Immature natural killer cell (primary cell): ENCODE measurements at places on chromosomes 2 and 18. TPM values are rescaled to one million over a fixed set of nuclear protein-coding genes. Genes with fewer than 3 reads are reported as not detected.

DNA sequence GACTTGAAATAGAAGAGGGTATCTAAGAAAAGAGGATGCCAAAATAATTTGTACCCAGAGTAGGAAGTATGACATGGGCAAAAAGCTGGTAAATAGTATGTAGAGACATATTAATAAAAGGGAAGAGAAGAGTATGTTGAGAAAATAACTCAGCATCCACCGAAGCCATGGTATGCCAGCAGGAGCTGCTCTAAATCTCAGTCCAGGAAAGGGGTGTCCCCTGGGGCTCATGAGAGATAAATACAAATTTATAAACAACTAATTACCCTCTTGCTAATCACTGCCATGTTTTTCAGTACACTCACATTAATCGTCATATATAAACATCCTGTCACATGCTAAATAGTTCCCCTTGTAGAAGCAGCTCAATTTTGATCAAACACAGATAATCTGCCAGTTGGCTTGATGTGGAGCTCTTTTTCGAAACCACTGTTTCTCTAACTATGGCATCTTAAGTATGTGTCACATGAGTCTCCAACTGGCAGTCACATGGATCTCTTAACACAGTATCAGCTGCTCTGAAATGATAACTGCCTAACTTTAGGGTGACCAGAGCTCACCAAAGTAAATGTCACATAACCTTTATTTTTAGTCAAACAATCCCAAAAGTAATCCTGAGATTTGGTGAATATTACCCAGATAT, 31.9 kb downstream of the EXOC6B start:
- no peak overlapping the region for H3K4me3 ChIP-seq
- no peaks in the 10 kb centered on the region for H3K36me3 ChIP-seq
- no peaks in the 10 kb centered on the region for H3K27me3 ChIP-seq

- H3K4me3 ChIP-seq: no peak overlapping the region
- no peaks in the 10 kb centered on the region for H3K36me3 ChIP-seq
- DNase-seq: no peak
- H3K4me1 ChIP-seq: peaks cover 5% of the 10 kb centered on the region
- no peak overlapping the region for H3K27ac ChIP-seq
Measured at GRCh38 chr2:65934992-65935629, 499.8 kb upstream of the MEIS1 start.

DNA sequence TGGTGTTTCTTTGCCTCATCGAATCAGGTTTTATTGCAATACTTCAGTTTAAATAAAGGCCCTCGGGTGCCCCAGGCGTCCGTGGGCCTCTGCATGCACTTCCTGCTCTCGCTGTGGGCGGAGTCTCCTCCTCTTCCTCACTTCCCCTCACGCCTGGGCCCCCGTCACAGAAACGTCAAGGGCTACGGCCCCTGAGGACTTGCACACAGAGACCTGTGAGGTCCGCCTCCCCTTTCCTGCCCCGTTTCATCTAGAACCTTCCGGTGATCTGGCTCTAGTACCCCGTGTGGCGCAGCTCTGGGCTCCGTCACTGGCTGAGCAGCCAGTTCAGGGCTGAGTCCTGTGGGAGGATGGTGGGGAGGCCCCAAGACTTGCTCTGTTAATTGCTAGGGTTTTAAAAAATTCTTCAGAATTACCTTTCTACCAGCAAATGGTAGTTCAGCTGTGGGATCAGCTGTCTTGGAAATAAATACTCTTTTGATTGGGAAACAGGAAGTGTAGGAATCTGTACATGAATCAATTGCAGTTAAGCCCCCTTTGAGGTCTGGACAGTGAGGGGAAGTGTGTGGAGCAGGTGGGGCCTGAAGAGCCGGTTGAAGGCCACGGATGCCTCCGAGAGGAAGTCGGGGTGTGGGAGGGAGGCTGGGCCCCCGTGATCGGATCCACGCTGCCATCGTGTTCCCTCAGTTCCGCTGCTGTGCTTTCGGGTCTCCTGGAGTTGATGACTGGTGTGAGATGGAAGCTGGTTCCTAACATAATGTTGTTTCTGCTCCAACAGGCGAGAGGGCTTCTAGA, 10.2 kb downstream of the NFATC1 start:
- peaks cover 49% of the 10 kb centered on the region for H3K4me1 ChIP-seq
- H3K27ac ChIP-seq: peak overlapping the region; percentile 96
- no peaks in the 10 kb centered on the region for H3K36me3 ChIP-seq
- peak; percentile 82 for DNase-seq
- H3K27me3 ChIP-seq: peaks cover 3% of the 10 kb centered on the region
- H3K4me3 ChIP-seq: peak overlapping the region; percentile 84

The MROH2A gene
- not detected for polyA plus RNA-seq

DNA sequence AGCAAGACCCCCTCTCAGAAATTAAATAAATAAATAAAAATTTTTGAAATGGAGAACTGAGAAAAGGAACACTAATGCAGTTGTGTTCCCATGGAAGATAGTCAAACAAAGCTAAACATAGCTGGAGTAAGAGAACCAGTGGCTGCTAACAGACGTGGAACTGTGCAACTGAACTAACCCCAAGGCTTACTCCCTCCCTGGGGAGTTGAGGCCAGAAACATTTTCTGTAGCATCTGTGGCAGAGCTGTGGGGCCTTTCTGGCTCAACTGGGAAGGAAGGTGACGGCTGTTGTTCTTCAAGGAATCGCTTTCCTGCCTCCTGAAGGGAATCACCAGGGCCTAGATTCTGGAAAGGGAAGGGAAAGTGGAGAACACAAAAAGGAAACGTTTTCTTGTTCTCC, 53.9 kb upstream of the B3GNT2 start:
- H3K27me3 ChIP-seq: no peaks in the 10 kb centered on the region
- DNase-seq: no peak
- H3K4me3 ChIP-seq: no peak overlapping the region
- H3K27ac ChIP-seq: no peak overlapping the region
- H3K36me3 ChIP-seq: no peaks in the 10 kb centered on the region

The CBLN2 gene
- not detected for polyA plus RNA-seq

- H3K4me1 ChIP-seq: no peaks in the 10 kb centered on the region
- DNase-seq: no peak
- no peak overlapping the region for H3K4me3 ChIP-seq
- H3K27ac ChIP-seq: no peak overlapping the region
- peaks cover 3% of the 10 kb centered on the region for H3K36me3 ChIP-seq
- no peaks in the 10 kb centered on the region for H3K27me3 ChIP-seq
Measured at GRCh38 chr2:19300961-19301360, 57.5 kb downstream of the OSR1 start.

The ZSWIM2 gene
- polyA plus RNA-seq: not detected

DNA sequence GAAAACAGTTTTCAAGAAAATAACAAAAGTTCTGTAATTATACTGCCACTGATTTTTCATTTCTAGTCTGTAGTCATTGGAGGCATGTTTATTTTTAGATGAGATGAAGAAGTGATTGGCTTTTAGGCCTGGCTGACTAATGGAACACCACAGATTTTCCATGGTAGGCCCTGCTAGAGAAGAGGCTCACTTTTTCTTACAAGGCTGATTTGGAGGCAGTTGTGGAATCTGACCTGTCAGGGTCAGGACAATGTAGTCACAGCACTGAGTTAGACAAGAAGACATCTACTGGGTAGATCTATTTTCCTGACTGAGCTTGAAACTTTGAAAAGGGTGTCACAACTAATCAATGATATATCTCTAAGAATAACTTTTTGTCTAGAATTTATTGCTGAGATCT, 43.9 kb downstream of the KDM3A start:
- no peak overlapping the region for H3K4me3 ChIP-seq
- H3K27ac ChIP-seq: no peak overlapping the region
- no peak for DNase-seq
- H3K4me1 ChIP-seq: peaks cover 1% of the 10 kb centered on the region
- peaks cover 72% of the 10 kb centered on the region for H3K36me3 ChIP-seq

The ITGB1BP1 gene
- polyA plus RNA-seq: 212 TPM

DNA sequence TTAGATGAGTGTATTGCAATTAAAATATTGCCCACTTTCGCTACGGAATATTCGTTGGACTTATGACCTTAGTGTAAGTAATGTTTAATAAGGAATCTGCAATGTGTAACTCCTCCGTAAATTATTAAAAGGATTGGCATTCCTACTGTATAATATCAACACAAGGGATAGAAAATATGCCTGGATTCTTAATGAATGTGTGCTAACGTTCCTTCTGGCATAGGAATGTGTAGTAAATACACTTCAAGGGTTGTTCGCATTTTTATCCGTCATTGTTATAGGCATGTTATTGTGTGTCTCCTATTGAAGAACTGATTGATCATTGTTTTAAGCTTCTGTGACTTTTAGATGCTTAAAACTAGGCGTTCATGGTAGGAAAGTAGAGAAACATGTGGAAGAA, 134.5 kb downstream of the NEDD4L start:
- DNase-seq: no peak
- no peak overlapping the region for H3K4me3 ChIP-seq
- H3K27ac ChIP-seq: no peak overlapping the region
- no peaks in the 10 kb centered on the region for H3K36me3 ChIP-seq
- no peaks in the 10 kb centered on the region for H3K4me1 ChIP-seq

The UGT1A1 gene
- polyA plus RNA-seq: not detected

- H3K27me3 ChIP-seq: peaks cover 2% of the 10 kb centered on the region
- H3K4me1 ChIP-seq: no peaks in the 10 kb centered on the region
- no peaks in the 10 kb centered on the region for H3K36me3 ChIP-seq
- H3K4me3 ChIP-seq: no peak overlapping the region
- no peak overlapping the region for H3K27ac ChIP-seq
Measured at GRCh38 chr2:107064750-107065149, 178.8 kb upstream of the ST6GAL2 start.

- no peak overlapping the region for H3K27ac ChIP-seq
- no peak for DNase-seq
- peaks cover 17% of the 10 kb centered on the region for H3K36me3 ChIP-seq
- H3K4me3 ChIP-seq: no peak overlapping the region
Measured at GRCh38 chr2:26100384-26100783, 66.5 kb downstream of the RAB10 start.

DNA sequence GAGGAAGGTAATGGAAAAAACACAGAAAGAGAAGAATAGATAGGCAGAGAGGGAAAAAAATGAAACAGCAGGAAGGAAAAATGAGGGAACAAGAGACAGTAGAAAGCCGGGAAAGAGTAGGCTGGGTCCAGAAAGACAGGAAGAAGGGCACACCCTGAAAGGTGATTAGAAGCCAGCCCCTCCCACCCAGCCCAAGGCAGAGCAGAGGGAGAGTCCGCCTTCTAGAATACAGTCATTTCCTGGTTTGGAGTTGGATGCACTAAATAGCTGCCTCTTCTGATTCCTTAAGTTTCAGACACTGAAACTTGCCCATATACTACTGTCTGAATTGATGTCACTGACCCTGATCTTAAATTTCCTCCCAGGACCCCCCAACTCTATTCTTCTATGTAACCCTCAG, 17.9 kb upstream of the DSG3 start:
- H3K4me1 ChIP-seq: no peaks in the 10 kb centered on the region
- no peak for DNase-seq
- H3K4me3 ChIP-seq: no peak overlapping the region
- no peaks in the 10 kb centered on the region for H3K36me3 ChIP-seq

The PPP1R1C gene
- polyA plus RNA-seq: not detected

DNA sequence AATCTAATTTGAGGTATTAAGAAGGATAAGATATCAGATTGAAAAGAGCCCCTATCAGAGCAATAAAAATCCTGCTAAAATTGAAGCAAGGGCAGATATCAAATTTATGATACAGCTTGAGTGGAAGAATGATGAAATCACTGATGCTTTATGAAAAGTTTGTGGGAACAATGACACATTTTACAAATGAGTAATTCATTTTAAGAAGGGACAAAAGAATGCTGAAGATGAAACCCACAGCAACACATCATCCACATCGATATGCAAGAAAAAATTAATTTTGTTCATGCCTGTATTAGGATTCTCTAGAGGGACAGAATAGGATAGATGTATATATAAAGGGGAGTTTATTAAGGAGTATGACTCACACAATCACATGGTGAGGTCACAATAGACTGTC, 355.6 kb upstream of the GYPC start:
- no peak overlapping the region for H3K27ac ChIP-seq
- DNase-seq: no peak
- H3K27me3 ChIP-seq: no peaks in the 10 kb centered on the region
- no peak overlapping the region for H3K4me3 ChIP-seq
- H3K36me3 ChIP-seq: no peaks in the 10 kb centered on the region

The CRYGD gene
- polyA plus RNA-seq: not detected

- no peak for DNase-seq
- H3K27ac ChIP-seq: no peak overlapping the region
- no peaks in the 10 kb centered on the region for H3K36me3 ChIP-seq
Measured at GRCh38 chr2:157995117-157995516, 106.6 kb upstream of the UPP2 start.

The TPO gene
- polyA plus RNA-seq: not detected

- no peak overlapping the region for H3K27ac ChIP-seq
- H3K4me3 ChIP-seq: no peak overlapping the region
- H3K27me3 ChIP-seq: no peaks in the 10 kb centered on the region
- no peaks in the 10 kb centered on the region for H3K4me1 ChIP-seq
- no peak for DNase-seq
- no peaks in the 10 kb centered on the region for H3K36me3 ChIP-seq
Measured at GRCh38 chr2:209322905-209323512, 100.8 kb upstream of the MAP2 start.

- no peaks in the 10 kb centered on the region for H3K36me3 ChIP-seq
- no peak overlapping the region for H3K27ac ChIP-seq
- H3K27me3 ChIP-seq: no peaks in the 10 kb centered on the region
- no peak for DNase-seq
Measured at GRCh38 chr2:234514099-234514498, 17.2 kb upstream of the ARL4C start.

The STARD6 gene
- not detected for polyA plus RNA-seq

The SLC9A4 gene
- polyA plus RNA-seq: not detected

- no peak for DNase-seq
- no peaks in the 10 kb centered on the region for H3K36me3 ChIP-seq
- H3K4me1 ChIP-seq: peaks cover 3% of the 10 kb centered on the region
- H3K4me3 ChIP-seq: no peak overlapping the region
- peaks cover 8% of the 10 kb centered on the region for H3K27me3 ChIP-seq
Measured at GRCh38 chr2:12774395-12774727, 57.6 kb downstream of the TRIB2 start.

The SLC5A7 gene
- not detected for polyA plus RNA-seq

DNA sequence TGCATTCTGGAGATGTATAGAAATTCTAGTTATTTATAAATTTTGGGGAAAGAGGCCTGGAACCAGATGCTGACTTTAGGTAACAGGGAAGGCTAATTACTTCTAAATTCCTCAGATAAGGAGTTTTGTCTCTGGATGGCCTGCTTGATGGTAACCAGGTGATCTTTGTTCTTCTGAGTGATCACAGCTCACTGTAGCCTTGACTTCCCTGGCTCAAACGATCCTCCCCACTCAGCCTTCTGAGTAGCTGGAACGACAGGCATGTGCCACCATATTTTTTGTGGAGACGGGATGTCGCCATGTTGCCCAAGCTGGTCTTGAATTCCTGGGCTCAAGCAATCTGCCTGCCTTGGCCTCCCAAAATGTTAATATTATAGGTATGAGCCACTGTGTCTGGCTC, 54.4 kb upstream of the MSH6 start:
- H3K27ac ChIP-seq: no peak overlapping the region
- H3K4me3 ChIP-seq: no peak overlapping the region
- H3K36me3 ChIP-seq: no peaks in the 10 kb centered on the region
- no peaks in the 10 kb centered on the region for H3K27me3 ChIP-seq
- no peak for DNase-seq
